Neural crest cell (in vitro differentiated cells): ENCODE measurements at places on chromosomes 5 and 9. TPM values are rescaled to one million over a fixed set of nuclear protein-coding genes. Genes with fewer than 3 reads are reported as not detected.

GRCh38 chr5:66198837-66199236, 54.7 kb downstream of the SREK1 start:
- DNase-seq = no peak

DNA sequence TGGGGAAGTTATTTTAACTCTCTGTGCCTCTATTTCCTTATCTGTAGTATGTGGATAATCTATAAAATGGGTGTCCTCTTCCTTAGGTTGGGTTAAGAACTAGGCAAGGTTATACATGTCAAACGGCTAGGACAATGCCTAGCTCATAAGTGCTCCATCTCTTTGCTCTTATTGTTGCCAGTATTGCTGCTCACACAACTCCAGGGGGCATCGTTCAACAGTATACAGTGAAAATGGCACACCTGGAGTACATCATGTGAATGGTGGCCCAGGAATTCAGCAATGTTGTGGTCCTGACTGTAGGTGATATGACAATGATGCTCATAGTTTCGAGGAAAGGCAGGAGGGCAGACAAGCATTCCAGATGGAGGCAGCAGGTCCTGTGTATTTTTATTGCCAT, 30.1 kb downstream of the SLIT3 start:
- DNase-seq = no peak

DNA sequence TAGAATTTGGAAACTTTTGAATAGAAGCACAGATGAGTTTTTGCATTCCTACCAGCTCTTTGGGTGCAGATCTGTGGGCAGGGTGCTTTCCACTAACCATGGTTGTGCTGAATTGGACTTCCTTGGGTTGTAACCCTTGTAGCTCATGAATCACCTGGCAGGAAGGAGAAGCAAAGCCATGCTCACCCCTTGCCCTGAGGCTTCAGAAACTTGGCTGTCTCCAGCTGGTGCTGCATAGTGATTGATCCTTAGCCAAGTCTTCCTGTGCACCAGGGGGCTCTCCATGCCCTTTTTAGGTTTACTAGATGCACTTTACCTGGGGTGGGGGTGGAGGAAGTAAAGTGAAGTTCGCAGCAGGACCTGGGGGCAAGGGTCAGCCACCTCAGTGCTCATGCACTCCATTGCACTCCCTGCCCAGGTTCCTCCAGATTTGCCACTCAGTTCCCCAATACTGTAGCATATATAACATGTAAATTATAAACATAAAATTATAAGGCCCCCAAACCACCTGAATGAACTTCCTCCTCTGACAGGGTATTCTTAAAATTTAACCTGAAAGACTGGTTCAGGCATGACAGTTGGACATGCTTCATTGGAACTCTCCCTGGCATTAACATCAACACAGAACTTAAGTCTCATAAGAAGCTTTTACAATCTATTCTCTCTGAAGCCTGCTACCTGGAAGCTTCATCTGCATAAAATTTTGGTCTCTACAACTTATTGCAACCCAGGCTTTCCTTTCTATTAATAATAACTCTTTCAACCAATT, 25.8 kb upstream of the IFNA14 start:
- no peak for DNase-seq

DNA sequence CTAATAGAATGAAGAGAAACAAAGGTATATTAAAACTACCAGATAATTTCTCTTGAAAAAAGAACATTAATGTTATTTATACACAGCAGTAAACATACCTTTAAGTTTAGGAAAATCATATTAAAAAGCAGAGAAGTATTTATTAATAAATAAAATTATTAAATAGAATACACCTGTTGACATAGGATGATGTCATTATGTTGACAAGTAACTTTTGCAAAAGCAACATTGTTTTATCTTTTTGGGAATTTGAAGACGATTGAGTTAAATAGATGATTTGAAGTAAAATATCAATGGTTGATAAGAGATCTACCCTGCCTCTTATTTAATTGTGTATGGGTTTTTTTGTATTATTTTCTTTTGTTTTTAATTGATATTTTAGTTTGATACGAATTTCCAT, 711.1 kb upstream of the NUDT12 start:
- no peak for DNase-seq

- no peak for DNase-seq
Measured at GRCh38 chr5:1052076-1052475, 43.5 kb downstream of the NKD2 start.

- no peak for DNase-seq
Measured at GRCh38 chr5:178364326-178364675, 131.7 kb upstream of the PHYKPL start.

GRCh38 chr5:126812199-126812570, 35.2 kb downstream of the LMNB1 start:
- no peak for DNase-seq

DNA sequence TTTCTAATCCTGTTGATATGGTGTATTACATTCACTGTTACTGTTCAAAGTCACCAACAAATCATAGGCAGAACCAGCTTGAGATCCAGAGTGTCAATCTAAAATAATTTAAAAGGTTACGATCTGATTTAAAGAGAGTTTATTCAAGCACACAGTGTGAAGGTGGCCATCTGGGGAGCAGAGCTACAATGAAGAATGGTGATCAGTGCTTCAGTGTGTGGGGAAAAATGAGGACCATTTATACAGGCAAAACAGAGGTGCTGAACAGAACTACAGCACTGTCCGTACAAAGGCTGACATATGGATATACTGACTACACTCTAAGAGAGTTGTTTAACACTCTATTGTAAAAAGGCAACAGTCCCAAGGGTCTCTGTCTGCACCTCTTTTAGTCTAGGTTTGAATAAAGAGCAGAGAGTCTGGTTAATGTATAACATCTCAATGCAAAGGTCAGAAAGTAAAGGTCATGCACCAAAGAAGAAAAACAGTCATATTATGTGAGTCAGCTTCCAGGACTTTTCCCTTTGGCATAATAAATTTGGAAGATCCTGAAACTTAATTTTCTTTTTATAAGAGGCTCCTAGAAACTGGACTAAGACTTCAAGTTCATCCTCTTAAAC, 29.7 kb upstream of the TDRD7 start:
- no peak for DNase-seq

- no peak for DNase-seq
Measured at GRCh38 chr5:106200971-106201370, 1469.8 kb downstream of the EFNA5 start.

Gene GFI1B
- total RNA-seq = not detected in 2 replicates

Gene COMMD10
- 29.4 and 30.7 TPM in 2 replicates for total RNA-seq

Gene KIF4B
- not detected in 2 replicates for total RNA-seq

Gene MOB3B
- 20.5 and 21.8 TPM in 2 replicates for total RNA-seq

Gene PCDHA5
- 1.3 and 1.4 TPM in 2 replicates for total RNA-seq

Gene HSPA9
- 247 and 250 TPM in 2 replicates for total RNA-seq
